Activated T-helper 1 cell treated with anti-CD3 and anti-CD28 coated beads, Interleukin-2, amount 50 U/mL, for 16 hours (primary cell): ENCODE measurements at places on chromosomes 7 and 10.

GRCh38 chr7:85716353-85716752 is 529.5 kb upstream of the SEMA3D start:
- no peak for DNase-seq

DNA sequence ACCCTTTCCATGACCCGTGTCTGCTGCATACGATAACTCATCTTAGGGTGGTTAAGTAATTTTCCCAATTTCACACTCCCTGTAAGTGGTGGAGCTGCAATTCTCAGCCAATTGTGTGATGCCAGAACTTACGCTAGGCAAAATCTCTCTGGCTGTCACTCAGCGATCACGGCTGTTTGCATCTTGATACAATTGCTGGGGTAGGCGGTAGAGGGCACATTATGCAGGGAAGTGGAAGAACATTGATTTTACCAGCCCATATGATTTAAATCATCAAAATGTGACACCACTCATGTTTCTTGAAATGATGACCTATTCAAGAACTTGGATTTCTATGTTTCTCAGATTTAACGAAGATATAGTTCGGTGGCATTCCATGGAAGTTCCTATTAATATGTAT is 108.7 kb upstream of the ADARB2 start:
- DNase-seq: no peak

DNA sequence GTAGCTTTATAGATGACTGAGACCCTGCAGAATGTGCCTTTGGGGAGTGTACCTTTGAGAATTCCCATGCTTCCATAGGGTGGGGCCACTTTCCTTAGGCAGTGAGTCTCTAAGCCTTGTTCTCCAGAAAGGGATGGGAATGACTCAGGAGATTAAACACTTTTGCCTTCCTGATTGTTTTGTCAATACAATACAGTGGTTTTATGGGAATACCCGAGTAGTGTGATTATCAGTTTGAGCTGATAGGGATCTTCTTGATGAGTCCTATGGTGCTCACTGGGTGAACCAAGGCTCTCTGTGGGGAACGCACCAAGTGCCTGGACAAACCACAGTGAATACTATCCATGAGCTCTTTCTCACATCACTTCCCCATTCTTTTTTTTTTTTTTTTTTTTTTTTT is 6.3 kb downstream of the MYOF start:
- DNase-seq: no peak

GRCh38 chr10:93495654-93496321 is 624 bp upstream of the CEP55 start:
- DNase-seq: no peak

- no peak for DNase-seq
Measured at GRCh38 chr7:37282927-37283326, 165.7 kb downstream of the ELMO1 start.
